Heart left ventricle (tissue), 16 donors: ENCODE measurements at places on chromosomes 7 and 10. TPM values are rescaled to one million over a fixed set of nuclear protein-coding genes. Genes with fewer than 3 reads are reported as not detected.

DNA sequence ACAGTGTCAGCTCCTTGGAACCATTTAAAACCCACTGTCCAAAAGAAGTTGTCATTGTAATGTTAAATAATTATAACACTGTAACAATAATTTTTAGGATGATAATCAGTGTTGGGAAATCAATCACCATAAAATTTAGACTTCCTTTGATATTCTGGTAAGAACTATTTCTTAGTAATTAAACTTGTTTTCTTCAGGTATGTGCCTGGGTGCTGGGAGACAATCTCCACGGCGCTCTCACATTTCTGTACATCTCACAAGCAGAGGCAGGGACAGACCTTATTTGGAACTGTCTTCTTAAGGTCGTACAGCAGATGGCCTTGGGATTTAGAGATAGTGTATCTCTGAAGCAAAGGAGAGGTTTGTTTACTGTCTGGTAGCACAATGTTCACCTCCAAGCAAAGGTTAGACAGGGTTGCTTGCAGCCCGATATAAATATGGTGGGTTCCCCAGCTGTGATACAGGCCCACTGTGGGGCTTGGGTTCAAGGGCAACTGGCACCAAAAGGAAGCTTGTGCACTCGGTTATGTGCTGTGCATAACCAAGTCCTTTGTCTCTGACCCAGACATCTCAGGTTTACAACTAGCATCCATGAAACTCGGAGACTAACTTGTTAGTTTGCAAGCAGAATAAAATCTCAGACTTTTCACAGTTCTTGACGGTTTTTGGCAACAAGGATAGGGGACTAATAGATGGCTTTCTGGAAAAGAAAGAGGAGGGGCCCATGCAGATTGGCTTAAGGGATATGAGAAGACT, 125.5 kb downstream of the RNF32 start:
- DNase-seq, result no peak

Gene PTF1A
- not detected for polyA plus RNA-seq

- DNase-seq, result no peak
Observed at GRCh38 chr7:54972733-54973294, 46.0 kb upstream of the EGFR start.

DNA sequence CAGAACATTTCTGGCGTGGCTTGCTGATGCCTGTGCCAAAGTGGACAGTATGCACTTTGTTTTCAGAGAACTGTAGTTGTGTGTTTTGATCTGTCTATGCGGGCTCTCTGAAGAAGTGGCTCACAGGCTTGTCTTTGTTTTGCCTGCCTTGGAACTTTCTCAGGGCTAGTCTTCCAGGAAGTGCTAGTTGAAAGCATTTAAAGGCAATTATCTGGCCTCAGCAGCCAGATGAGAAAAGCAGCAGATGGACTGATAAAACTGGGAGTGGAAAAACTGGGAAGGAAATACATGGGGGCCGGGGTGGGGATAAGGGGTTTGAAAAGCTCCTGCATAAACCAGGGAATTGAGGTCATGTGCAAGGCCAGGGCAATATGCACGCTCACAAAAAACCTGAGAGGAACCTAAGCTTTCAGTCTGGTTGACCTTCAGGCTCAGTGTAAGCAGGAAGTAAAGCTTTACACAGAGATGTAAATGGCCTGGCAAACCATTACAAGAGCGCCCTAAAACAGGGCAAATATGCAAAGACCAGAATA, 94.5 kb downstream of the ZNF33B start:
- DNase-seq, result no peak

Gene SHTN1
- polyA plus RNA-seq, result 1.2 TPM

Gene EPHB6
- 4.2 TPM for polyA plus RNA-seq

DNA sequence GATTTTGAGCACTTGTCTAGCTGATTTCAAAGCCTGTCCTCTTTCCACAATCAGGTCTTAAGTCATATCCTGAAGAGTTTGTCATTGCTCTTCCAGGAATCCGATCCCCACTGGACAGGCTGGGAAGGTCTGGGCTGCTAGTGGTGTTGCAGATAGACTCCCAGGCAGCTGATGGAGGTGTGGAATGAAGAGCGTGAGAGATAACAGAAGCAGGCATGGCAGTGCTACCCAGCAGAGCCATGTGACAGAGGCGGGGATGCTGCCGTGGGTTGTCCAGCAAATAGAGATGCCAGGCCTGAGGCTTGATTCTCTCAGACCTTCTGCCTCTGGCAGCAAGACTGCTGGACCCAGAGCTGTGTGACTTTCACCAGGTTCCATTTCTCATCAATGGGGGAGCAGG, 116.5 kb upstream of the EEPD1 start:
- DNase-seq, result no peak

GRCh38 chr10:119414081-119414611, 128.4 kb downstream of the RGS10 start:
- DNase-seq, result no peak

- DNase-seq, result no peak
Observed at GRCh38 chr7:157977306-157977705, 610.3 kb downstream of the PTPRN2 start.
